ENCODE measurements at places on chromosomes 3 and 15.
A peak's percentile ranks its signal among the peaks of the same experiment; 100 is the strongest.

DNA sequence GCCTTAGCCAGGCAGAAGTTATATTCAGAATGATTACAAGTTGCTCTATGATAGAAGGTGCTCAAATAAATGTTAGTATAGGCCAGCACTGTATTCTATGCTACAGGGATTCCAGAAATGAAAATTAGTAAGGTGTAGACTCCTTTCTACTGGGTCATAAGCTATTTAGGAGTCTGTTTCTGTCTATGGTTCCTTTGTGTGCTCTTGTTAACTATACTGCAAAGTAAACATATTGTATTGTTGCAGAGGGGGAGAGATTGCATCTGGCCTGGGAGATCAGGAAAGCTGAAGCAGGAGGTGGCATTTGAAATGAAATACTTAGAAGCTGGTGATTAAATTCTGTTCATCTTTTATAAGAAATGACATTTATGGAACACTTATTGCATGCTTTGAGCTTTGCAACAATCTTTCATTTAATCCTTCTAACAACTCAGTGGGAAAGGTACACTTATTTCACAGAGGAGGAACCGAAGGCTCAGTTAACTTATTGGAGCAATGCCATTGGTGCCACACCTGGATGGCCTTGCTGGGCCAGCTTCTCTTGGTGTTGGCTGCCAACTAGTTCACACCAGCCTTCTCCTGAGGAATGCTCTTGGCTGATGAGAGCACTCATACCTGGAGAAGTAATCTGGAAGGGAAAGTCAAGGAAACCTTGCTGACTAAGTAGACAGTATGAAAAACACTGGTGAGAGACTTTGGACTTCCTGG is 39.1 kb downstream of the ABHD5 start:
- no peak for DNase-seq

GRCh38 chr3:194271460-194272035 is 79.6 kb downstream of the CPN2 start:
- DNase-seq, result no peak

GRCh38 chr3:177322881-177323280 is 125.6 kb upstream of the TBL1XR1 start:
- no peak for DNase-seq

GRCh38 chr15:91348752-91349500 is 248.9 kb downstream of the SV2B start:
- peak; percentile 28 for DNase-seq

GRCh38 chr3:100288288-100288894 is 27.6 kb downstream of the TBC1D23 start:
- no peak for DNase-seq

- no peak for DNase-seq
Measured at GRCh38 chr3:122795674-122796195, 866 bp downstream of the SLC49A4 start.

GRCh38 chr15:63490345-63491034 is 13.9 kb upstream of the USP3 start:
- DNase-seq, result no peak

GRCh38 chr3:99843590-99844258 is 26.1 kb downstream of the CMSS1 start:
- no peak for DNase-seq

GRCh38 chr3:41488501-41488900 is 289.2 kb downstream of the CTNNB1 start:
- DNase-seq, result no peak

GRCh38 chr15:90617668-90618097 is 88.0 kb downstream of the CRTC3 start:
- DNase-seq, result no peak

DNA sequence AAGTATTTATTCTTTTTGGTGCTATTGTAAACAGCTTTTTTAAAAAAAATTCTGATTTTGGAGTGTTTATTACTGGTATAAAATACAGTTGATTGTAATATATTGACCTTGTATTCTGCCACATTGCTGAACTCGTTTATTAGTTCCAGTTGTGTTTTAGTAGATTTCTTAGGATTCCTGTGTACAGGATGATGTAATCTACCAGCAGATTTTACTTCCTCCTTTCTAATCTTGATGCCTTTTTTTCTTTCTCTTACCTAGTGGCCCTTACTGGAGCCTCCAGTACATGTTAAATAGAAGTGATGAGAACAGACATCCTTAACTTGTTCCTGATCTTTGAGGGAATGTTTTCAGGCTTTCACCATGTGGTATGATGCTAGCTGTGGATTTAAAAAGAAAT is 70.4 kb upstream of the KY start:
- DNase-seq, result no peak

- no peak for DNase-seq
Measured at GRCh38 chr15:96331945-96332636, 1.6 kb downstream of the NR2F2 start.

GRCh38 chr15:37078566-37078965 is 21.8 kb downstream of the MEIS2 start:
- no peak for DNase-seq

DNA sequence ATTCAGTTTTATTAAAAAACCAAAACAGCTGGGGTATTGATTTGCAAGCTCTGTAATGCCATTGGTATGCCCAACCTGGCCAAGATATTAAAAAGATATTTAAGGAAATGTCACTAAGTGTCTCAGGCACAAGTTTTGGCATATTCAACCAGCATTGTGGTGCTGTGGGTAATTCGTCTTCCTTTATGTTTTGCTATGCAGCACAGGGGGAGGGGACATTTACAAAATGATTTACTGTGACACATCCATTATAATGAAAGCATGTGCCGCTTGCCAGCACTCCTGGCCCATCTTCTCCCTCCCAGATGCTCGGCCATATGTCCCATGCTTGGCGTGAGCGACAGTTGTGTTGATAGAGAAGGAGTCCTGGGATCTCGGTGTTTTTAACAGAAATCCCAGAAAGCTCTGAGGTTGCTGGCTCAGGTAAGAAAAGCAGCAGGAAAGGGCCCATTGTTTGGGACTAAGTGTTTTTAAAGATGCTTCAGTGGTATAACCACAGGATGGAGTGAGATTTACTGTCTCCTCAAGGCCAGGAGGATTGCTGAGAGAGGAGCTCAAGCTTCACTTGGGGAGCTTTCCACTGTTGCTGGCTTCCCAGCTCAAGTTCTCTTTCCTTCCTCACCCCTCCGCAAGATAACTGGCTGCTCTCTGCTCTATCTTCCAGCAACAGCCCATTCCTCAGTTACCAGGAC is 158.2 kb upstream of the TSC22D2 start:
- peak; percentile 98 for DNase-seq

GRCh38 chr3:177817751-177818150 is 620.5 kb upstream of the TBL1XR1 start:
- DNase-seq, result no peak

- no peak for DNase-seq
Measured at GRCh38 chr15:79455361-79455760, 23.2 kb downstream of the MINAR1 start.

DNA sequence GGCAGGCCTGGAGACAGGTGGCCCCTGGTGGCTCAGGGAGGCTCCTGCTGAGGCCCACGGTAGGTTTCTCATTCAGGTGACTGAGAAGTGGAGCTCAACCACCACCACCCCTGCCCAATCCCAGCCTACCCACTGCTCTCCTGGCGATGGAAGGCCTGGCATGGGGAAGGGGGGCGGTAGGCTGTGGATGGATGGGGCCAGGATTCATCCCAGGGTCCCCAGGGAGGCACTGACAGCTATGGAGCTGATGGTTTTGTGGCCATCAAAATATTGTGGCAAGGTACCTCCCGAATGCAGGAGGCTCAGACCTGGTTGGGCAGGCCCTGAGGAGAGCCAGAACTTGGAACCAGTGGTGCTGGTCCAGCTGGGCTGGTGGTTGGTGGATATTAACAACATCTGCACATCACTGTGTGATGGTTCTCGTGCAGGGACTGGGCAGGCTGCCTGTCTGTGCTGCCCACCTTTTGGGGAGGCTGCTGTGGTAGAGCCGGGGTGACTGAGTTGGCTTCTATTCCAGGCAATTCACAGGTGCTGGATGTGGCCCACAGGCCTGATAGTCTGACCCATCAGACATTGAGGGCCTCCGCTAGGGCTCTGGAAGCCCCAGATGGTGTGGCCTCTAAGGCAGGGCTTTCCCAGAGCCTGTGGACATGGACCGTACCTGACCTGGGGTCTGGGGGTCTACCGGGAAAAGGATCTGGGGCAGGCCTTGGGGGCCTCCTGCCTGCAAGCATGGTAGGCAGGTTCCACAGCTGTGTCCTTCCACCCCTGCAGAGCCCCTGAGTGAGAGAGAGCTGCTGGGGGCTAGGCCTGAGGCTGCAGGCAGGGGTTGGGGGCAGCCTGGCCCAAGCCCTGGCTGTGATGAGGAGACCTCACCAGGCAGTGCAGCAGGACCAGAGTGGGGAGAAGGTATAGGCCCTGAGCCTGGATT is 3.4 kb downstream of the ZBTB47 start:
- no peak for DNase-seq

DNA sequence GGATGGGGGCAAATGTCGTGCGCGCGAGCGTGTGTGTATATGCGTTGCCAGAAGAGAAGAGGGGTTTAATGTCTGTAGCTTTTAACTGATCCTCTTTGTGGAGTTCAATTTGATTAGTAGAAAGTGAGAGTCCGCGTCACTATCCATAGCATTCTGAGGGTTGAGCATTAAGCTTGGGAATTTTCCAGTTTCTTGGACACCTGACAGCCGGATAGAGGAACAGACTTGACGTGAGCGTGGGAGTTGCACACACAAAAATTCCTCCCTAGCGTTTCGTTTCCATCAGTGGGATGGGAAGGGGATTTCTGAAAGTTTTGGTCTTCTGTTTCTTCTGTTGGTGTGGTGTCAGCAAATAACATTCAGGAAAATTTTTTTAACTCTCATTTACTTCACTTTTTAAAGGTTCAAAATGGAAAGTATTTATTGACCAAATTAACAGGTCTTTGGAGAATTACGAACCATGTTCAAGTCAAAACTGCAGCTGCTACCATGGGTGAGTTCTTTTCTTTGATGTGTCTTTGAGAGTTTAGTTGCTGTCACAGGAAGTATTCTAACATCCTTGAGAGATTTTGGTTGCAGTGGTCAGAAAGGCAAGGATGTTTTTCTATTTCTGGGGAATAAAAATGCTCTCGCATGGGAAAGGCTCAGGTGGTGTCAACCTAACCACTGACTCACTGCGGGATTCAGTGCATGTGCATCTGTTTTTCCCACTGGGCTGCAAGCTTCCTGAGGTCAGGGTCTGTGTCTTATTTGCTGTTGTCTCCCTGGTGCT is 841 bp downstream of the POGLUT1 start:
- DNase-seq, result no peak

DNA sequence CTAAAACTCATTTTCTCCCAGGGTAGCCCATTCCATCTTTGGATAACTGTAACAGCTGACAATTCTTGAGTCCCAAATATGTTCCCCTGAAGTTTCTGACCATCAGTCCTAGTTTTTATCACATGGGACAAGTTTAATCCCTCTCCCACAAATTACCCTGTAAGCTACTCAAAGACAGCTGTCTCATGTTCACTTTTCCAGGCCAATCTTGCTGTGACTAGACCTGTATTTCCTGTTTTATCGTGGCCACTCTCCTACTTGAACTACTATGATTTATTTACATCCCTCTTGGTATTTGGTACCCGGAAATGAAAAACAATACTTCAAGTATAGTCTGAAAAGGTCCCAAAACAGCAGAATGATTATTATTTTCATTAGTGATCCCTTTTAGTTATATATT is 95.1 kb upstream of the MEX3B start:
- no peak for DNase-seq

DNA sequence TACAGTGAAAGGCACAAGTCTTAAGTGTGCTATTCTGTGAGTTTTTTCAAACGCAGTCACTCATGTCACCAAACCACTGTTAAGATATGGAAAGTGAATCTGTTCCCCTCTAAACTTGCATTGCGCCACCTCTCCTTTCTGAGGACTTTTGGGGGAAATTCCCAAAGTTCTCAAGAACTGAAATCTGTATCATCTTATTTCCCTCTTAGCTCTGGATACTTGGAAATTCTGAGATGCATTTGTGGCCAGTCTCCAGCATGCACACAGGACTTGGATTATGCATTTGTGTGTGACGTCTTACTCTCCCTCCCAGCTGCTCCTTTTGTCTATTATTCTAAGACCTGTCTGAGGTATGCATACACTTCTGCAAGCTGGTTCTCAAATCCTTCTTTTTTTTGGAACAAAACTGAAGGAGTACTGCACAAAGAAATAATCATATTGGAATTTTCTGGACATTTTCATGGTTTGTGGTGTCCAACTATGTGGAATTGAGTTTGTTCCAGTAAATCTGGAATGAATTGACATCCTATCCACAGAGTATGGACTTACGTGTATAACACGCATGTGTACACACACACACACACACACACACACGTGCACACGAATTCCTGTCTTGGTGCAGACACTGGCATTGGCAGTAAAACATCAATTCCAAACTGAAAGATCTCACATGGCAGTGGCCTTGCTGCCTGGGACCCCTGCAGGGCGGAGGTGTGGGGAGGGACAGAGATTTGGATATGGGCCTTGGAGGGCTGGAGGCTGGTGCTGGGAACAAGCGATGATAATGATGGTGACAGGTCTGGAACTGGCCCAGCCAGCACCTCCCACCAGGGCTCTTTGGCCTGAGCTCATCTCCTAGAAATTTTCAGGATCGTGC is 8.2 kb upstream of the LCTL start:
- no peak for DNase-seq

DNA sequence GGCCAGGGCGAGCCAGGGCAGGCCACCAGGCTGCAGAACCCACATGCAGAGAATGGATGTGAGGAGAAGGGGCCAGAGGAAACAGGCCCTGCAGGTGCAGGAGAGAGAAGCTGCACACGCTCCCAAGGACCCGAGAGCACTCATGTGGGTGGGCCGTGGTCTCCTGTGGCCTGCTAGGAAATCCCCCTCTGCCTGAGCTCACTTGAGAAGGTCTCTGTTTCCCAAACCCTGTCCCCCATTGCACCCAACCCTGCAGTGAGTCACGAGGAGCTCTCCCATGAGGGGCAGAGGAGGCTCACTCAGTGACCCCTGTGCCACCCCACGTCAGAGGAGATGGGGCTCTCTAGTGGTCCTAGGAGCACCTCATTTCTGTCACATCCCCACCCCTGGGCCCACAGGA is 111.1 kb downstream of the KLF13 start:
- no peak for DNase-seq

- DNase-seq, result no peak
Measured at GRCh38 chr3:87350367-87351199, 74.2 kb upstream of the POU1F1 start.

GRCh38 chr15:44712346-44713005 is 1.2 kb downstream of the B2M start:
- DNase-seq, result no peak

GRCh38 chr3:64151342-64151871 is 73.9 kb downstream of the PRICKLE2 start:
- DNase-seq, result no peak
